ENCODE measurements at places on chromosomes 16 and 17.

GRCh38 chr16:49884033-49885015, 28.4 kb upstream of the ZNF423 start:
- DNase-seq, result no peak

GRCh38 chr16:82671741-82672140, 45.0 kb downstream of the CDH13 start:
- no peak for DNase-seq

DNA sequence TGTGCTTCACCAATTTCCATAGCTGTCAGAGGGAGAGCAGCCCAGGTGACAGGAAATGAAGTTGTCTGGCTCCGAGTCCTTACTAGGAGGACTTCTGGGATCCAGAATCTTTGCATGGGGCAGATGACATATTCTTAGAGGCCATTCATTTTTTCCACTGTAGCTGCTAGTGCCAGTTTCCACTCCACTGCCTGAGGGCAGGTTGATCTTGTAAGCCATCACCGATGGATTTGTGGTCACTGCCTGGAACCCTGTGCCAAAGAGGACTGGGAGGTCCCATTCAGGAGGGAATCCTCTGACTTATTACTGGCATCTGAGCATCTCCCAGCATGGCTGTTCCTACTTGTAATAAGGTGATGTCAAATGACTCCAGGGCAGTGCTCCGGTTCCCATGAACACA, 144.1 kb upstream of the KCNJ18 start:
- no peak for DNase-seq

GRCh38 chr17:5693821-5694220, 109.5 kb upstream of the NLRP1 start:
- DNase-seq, result no peak

DNA sequence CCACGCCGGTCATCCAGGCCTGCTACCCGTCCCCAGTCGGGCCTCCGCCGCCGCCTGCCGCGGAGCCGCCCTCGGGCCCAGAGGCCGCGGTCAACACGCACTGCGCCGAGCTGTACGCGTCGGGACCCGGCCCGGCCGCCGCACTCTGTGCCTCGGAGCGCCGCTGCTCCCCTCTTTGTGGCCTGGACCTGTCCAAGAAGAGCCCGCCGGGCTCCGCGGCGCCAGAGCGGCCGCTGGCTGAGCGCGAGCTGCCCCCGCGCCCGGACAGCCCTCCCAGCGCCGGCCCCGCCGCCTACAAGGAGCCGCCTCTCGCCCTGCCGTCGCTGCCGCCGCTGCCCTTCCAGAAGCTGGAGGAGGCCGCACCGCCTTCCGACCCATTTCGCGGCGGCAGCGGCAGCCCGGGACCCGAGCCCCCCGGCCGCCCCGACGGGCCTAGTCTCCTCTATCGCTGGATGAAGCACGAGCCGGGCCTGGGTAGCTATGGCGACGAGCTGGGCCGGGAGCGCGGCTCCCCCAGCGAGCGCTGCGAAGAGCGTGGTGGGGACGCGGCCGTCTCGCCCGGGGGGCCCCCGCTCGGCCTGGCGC, 2.4 kb downstream of the HIC1 start:
- no peak for DNase-seq

DNA sequence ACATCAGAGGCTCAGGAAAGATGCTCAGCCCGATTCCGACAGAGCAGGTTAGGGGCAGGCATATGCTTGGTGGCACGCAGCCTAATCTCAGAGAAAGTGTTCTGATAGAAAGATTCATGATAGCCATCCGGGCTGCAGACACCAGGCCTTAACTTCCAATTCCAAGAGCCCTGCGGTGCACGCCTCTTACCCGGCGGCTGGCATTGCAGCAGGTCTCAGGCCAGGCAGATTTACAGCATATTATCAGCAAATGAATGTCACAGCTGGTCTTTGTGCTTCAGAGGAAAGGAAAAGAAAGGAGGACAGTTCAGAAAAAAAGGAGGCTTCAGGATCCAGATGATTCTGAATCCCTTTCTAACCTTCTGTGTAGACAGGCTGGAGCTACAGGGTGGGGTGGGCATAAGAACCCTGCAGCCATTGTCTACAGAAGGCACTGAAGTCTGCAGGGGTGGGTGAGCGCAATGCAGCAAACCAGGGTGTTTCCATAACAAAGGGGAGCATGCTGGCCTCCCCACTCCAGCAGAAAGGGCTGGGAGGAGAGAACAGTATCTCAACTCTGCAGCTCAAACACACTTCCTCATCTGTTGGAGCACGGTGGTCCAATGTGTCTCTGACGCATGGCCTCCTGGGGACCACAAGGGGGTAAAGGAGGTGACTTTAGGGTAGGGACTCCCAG, 277.4 kb upstream of the XYLT1 start:
- DNase-seq, result no peak

- DNase-seq, result no peak
Measured at GRCh38 chr17:67211742-67212141, 33.3 kb downstream of the HELZ start.

DNA sequence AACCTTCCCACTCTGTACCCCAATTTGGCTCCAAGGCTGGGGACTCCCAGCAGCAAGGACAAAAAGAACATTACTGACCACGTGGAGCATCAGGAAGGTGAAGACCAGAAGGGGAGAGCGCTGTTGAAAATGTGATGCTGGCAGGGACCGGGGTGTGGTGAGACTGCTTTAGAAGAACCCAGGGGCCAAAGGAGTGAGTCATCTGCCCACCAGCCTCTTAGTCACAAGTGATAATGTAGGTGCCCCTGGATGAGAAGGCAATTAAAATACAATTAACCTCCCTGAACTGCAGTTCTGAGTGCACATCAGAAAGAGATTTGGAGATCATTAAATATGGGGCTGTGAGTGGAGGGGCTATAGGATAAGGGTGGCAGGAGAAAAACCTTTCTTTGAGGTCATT, 366.6 kb upstream of the CCL2 start:
- no peak for DNase-seq

DNA sequence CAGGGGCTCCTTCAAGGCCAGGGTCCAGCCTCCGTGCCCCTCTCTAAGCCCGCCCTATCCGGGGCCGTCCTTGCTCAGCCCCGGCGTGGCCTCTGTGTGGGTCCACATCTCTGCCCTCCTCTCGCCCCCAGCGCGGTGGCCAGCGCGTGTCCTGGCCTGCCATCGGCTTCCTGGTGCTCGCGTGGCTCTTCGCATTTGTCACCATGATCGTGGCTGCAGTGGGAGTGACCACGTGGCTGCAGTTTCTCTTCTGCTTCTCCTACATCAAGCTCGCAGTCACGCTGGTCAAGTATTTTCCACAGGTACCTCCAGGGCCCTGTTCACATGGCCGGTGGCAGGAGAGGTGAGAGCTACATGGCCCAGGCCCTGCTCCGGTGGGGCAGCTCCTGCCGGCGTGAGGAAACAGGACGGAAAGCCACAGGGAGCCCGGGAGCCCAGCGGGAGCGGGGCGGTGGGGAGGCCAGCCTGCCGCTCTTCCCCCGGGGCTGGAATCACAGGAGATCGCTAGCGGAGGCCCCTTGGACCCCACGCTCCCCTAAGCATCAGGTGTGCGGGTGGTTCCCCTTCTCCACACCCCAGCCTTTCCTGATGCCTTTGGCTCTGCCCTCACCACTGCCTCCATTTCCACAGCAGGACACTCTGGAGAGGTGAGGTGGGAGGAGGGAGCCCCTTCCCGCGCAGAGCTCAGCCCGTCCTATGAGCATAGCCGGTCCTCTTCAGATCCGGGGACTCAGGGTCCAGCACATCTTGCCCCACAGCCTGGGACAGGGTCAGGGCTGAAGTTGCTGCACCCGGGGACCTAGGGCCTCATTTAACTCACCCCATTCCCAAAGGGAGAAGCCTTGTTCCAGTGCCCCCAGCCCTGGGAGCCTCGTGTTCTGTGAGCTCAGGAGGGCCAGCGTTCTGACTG, 10.2 kb downstream of the TAX1BP3 start:
- DNase-seq, result no peak

DNA sequence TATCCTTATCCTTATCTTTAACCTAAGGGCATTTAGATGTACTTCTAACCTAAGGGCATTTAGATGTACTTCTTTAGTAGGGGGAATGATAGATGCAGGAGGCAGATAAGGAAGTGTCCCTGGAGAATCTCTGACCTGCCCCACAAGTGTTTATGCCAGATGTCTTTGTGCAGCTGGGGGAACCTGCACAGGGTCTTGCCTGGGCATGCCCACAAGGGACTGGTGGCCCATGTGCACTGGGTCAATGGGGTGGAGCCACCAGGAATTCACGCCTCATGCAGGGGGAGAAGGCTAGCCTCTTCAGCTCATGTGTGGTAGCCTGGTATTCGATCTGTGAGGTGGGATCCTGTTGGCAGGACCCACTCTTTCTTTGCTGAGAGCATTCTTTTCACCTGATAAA, 38.0 kb downstream of the CA10 start:
- DNase-seq, result no peak

DNA sequence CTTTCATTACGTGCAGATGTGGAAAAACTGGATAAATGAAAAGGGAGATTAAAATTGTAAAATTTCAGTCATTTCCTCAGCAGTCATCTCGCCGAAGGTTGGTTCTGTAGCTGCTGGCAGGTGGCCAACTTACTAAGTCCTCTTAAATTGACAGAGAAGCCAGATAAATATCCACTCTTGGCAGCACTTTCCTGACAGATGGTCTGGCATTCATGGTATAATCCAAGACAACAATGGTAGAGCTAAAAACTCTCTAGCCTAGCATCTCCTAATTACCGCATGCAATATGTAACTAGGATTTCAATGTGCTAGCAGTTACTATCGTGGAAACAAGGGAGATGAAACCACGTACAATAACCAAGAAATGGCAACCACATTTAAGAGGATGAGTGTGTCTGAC, 306.3 kb downstream of the CNTNAP4 start:
- DNase-seq, result no peak

DNA sequence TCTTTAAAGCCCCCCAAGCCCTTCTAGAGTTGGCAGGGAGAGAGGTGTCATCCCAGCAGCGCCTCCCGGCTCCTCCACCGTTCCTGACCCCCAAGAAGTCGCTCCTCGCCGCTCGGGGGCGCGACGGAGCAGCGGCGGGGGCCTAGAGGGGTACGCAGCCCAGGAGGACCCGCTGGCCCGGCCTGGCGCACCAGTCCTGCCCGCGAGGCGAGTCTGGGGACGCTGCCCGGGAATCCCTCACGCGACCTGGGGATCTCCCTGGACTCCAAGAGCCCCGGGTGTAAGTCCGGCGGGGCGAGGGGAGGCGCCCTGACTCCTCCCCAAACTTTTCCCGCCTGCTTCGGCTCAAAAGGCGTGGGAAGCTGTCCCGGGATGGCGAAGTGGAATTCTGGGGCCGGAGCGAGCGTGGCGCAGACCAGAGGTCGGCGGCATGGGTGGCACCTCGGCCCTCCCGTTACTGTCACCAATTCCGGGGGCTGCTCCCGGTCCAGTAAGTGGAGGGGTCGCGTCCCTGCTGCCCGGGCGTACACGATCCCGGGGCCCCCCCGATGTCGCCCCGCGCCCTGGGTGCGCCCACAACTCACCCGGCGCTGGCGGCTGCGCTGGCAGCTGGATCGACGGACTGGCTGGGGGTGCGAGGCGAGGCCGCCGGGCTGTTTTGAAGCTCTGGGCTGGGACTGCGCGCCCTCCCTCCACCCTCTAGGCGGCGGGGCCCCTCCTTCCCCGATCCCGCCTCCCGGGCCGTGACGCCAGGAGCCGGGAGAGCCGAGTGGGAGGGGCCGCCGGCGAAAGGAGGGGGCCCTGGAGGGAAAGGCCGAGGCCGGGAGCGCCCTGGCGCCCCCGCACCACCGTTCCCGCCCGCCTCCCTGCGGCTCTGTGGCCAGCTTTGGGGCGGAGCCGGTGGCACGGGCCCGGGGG, at the start of gene EMP2:
Gene EMP2, minus strand, starts transcription at position 634 of the 918 bp plus-strand sequence. CDS start 32,981 bp downstream, outside the sequence.
- no peak for DNase-seq

DNA sequence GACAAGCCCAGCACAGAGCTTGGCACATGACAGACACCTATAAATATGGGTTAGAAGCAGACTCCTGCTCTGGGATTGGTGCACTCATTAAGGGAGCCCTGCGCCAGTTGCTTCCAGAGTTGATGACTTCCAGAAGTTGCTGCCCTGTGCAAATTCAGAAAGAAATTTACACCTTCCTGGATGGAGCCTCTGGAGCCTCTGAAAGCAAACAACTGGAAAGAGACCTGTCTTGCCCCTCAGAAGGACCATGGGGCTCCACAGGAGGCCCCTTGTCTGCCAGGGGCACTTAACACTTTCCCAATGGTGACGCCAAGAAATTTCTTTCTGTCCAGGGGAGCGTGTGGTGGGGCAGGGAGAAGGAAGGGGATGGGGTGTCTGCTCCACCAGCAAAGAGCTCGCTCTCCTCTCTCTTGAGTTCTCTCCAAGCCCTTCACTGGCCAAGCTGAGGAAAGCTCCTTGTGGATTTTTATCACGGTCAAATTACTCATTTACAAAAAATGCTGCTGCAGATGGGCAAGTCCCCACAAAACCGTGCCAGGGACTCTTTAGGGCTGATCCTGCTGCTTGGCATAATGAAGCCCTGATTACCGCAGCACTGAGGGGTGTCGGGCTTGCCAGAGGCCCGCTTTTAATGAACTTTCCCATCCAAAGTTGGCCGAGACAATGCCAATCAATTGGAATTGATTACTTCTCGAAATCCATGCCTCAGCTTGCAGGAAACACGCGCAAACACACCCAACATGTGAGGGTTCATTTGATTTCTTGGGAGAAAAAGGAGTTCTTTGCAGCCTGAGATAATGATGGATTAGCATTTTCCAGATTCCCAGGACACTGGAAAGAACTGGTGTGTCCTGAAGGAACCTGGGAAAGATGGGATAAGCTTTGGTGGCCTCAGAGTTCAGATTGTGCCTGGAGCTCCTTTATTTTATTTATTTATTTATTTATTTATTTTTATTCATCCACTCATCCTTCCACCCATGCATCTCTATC, 583.6 kb upstream of the CDH5 start:
- DNase-seq, result no peak

DNA sequence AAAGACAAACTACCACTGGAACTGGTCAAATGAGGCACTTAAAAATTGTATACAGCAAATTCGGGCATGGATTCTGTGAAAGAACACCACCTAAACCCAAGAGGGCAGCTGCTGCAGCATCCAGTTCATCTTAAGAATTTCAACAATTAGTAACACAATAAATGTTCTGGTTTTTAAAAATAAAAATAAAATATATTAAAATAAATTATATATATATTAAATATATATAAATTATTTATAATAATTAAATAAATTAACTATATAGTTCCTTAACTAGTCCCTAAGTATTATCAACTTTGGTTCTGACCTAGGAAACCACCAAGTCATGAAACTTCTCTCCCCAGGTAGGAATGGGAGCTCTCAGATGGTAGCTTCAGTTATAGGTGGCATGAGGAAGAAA, 13.4 kb upstream of the RFFL start:
- no peak for DNase-seq

DNA sequence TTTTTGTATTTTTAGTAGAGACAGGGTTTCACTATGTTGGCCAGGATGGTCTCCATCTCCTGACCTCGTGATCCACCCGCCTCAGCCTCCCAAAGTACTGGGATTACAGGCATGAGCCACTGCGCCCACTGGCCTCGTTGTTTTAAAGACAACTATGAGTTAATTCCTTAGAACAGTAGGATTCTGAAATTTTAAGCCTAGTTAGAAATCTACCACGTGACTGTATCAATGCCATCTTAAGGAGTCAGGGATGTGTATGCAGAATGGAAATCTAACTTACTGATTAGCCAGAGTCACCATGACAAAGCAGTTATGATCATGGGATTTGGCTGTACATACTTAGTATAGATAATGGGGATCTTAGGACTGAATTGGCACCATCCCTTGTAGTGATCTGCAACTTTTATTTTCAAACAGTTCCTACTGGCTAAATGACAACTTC, 2.8 kb downstream of the CEP20 start:
- DNase-seq, result no peak
